CD4-positive, alpha-beta T cell treated with Interferon alpha-2 for 1 hour (primary cell): ENCODE measurements at places on chromosomes 11 and 22.

DNA sequence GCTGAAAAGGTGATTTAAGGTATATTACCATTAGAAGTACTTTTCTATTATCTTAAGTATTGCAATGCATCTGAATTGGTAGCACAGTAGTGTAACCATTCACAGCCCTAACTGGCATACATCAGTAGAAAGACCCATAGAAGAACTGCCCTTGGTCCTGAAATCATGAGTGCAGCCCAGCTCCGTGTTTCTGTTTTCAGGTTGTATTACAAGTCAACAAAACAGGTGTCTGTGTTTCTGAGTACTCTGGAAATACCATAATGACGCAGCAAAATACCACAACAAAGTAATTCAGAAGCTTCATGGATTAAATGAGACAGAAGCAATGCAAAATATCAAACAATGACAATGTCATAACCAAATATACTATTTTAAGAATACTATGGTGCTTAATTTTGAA is 226.3 kb downstream of the OPCML start:
- DNase-seq: no peak

DNA sequence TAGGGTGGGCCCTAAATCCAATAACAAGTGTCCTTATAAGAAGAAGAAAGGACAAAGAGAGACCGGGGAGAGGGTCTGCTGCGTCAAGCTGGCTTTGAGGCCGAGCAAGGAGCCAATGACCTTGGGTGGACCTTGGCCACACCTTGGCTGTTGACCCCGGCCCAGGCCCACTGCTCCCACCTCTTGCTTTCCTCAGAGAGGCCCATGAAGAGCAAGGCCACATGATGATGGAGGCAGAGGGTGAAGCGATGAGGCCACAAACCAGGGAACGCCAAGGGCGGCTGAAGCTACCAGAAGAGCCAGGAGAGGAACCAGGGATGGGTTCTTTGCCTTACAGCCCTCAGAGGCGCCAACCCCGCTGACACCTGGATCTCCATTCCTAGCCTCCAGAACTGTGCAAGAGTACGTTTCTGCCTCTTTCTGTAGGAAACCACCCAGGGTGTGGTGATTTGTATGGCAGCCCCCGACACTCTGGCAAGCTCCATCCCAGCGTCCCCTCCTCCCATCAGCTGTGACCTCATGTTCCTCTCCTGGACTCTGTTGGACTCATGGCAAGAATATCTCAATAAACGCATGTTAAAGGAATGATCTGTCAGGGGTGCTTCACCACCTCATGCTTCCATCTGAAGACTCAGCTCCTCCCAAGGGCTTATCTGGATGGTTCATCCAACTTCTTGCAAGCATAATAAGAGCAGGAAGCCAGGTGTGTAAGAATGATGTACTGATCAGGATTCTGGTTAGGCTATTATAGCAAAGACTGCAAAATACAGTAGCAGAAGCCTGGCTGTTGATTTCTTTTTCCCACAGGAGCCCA is 41.6 kb upstream of the LINC01488 start:
- DNase-seq: no peak

GRCh38 chr22:45239681-45240051 is 1.0 kb downstream of the KIAA0930 start:
- DNase-seq: no peak

- no peak for DNase-seq
Measured at GRCh38 chr11:12723421-12724300, 49.4 kb downstream of the TEAD1 start.
